ENCODE measurements at places on chromosomes 7 and 10. TPM values are rescaled to one million over a fixed set of nuclear protein-coding genes. Genes with fewer than 3 reads are reported as not detected.

The CDNF gene
- 1.5 TPM for total RNA-seq

The MACC1 gene
- total RNA-seq: 0.93 TPM

The OLAH gene
- total RNA-seq: 0.42 TPM

The ZNF789 gene
- 7.4 TPM for total RNA-seq

The PBLD gene
- total RNA-seq: 175 TPM

The ENTPD1 gene
- 6.4 TPM for total RNA-seq

The TCAF1 gene
- total RNA-seq: 75.1 TPM

The CYP3A7 gene
- total RNA-seq: 81.2 TPM

The PDZD7 gene
- total RNA-seq: 0.09 TPM

The DNA2 gene
- 6.9 TPM for total RNA-seq

The RAMP3 gene
- total RNA-seq: 30.0 TPM

The FKBP9 gene
- 44.8 TPM for total RNA-seq

The C10orf67 gene
- total RNA-seq: not detected

The DGKI gene
- 0.37 TPM for total RNA-seq

The NEURL1 gene
- 0.17 TPM for total RNA-seq

The ANXA8L1 gene
- total RNA-seq: 3.0 TPM

The STAMBPL1 gene
- total RNA-seq: 5.5 TPM

The TMEM236 gene
- 0.17 TPM for total RNA-seq

The TEX36 gene
- total RNA-seq: not detected

The CACNA2D1 gene
- 1.4 TPM for total RNA-seq

The MBL2 gene
- 36.2 TPM for total RNA-seq

The ELN gene
- total RNA-seq: 16.3 TPM

The PWWP2B gene
- total RNA-seq: 4.1 TPM

The SUN3 gene
- not detected for total RNA-seq

The ZNF736 gene
- 8.2 TPM for total RNA-seq

The IFIT2 gene
- 4.8 TPM for total RNA-seq

The EPHB4 gene
- 48.6 TPM for total RNA-seq

The SFXN2 gene
- 18.1 TPM for total RNA-seq

The WDFY4 gene
- 7.1 TPM for total RNA-seq

The MYH16 gene
- total RNA-seq: not detected

The OR2A1 gene
- not detected for total RNA-seq

The SPDYE9 gene
- total RNA-seq: not detected

The ADO gene
- 6.7 TPM for total RNA-seq

The PRLHR gene
- under 0.01 TPM for total RNA-seq

The UTF1 gene
- not detected for total RNA-seq

The CCL26 gene
- not detected for total RNA-seq

The PLAC9 gene
- total RNA-seq: 0.79 TPM

The RASA4B gene
- total RNA-seq: 4.8 TPM

The EGFR gene
- 37.0 TPM for total RNA-seq

The NEBL gene
- total RNA-seq: 1.8 TPM

The ZNF853 gene
- 0.67 TPM for total RNA-seq

The FAM180A gene
- 0.19 TPM for total RNA-seq

The COL13A1 gene
- total RNA-seq: 0.17 TPM

All from liver (tissue), 10 donors.